ENCODE measurements at places on chromosomes 5 and 9.

- DNase-seq, result no peak
- peaks cover 2% of the 10 kb centered on the region for H3K4me1 ChIP-seq
- no peaks in the 10 kb centered on the region for H3K36me3 ChIP-seq
- H3K27me3 ChIP-seq, result peaks cover 38% of the 10 kb centered on the region
- no peak overlapping the region for H3K27ac ChIP-seq
Measured at GRCh38 chr9:14277244-14277643, 36.7 kb downstream of the NFIB start.

DNA sequence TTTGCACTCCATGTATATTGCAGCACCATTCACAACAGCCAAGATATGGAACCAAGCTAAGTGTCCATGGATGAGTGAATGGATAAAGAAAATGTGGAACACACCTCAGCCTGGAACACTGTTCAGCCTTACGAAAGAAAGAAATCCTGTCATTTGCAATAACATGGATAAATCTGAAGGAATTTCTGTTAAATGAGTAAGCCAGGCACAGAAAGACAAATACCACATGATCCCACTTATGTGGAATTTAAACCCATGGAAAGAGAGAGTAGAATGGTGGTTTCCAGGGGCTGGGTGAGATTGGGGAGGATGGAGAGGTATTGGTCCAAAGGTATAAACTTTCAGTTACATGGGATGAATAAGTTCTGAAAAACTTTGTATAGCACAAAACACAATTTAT, 228.9 kb upstream of the CD180 start:
- no peak overlapping the region for H3K4me3 ChIP-seq
- H3K27ac ChIP-seq, result no peak overlapping the region
- H3K36me3 ChIP-seq, result peaks cover 2% of the 10 kb centered on the region
- no peaks in the 10 kb centered on the region for H3K27me3 ChIP-seq
- DNase-seq, result no peak

DNA sequence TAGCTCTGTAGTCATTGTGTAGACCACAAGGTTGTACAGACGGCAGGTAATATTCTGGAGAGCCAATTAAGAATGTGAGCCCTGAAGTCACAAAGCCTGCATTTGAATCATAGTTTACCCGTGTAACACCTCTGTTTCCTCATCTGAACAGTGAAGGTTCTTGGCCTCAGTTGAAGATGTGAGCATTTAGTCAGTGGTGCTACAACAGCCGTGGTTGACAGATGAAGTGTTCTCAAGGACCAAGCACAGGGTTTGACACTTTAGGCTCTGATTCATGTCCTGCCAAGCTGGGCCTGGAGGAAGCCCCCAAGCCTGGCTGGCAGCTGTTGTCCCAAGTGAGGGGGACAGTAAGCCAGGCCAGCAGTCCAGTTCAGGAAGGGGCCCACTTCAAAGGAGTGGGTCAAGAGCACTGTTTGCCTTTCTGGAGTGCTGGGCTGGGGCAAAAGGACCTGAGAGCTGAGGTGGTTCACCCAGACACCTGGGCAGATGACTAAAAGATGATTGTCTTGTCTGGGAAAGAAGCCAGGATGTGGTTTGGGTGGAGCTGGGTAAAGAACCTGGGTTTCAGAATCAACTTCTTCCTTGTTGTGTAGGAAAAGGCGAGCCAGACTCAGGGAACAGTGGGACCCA, 20.7 kb downstream of the FAXDC2 start:
- H3K4me3 ChIP-seq, result peak overlapping the region; percentile 75
- peak overlapping the region; percentile 90 for H3K27ac ChIP-seq
- no peak for DNase-seq
- peaks cover 2% of the 10 kb centered on the region for H3K36me3 ChIP-seq
- peaks cover 30% of the 10 kb centered on the region for H3K4me1 ChIP-seq

- H3K4me1 ChIP-seq, result peaks cover 3% of the 10 kb centered on the region
- H3K27me3 ChIP-seq, result peaks cover 52% of the 10 kb centered on the region
- DNase-seq, result no peak
- no peak overlapping the region for H3K4me3 ChIP-seq
- no peak overlapping the region for H3K27ac ChIP-seq
Measured at GRCh38 chr5:42026446-42026845, 101.4 kb downstream of the FBXO4 start.

- no peak for DNase-seq
- peaks cover 3% of the 10 kb centered on the region for H3K36me3 ChIP-seq
- H3K4me1 ChIP-seq, result peaks cover 2% of the 10 kb centered on the region
- no peak overlapping the region for H3K27ac ChIP-seq
- peaks cover 48% of the 10 kb centered on the region for H3K27me3 ChIP-seq
Measured at GRCh38 chr5:172569861-172570558, 71.1 kb upstream of the NEURL1B start.

GRCh38 chr5:142506046-142506445, 179.8 kb downstream of the FGF1 start:
- H3K4me3 ChIP-seq, result no peak overlapping the region
- peaks cover 22% of the 10 kb centered on the region for H3K4me1 ChIP-seq
- no peak overlapping the region for H3K27ac ChIP-seq
- no peak for DNase-seq
- H3K36me3 ChIP-seq, result no peaks in the 10 kb centered on the region

DNA sequence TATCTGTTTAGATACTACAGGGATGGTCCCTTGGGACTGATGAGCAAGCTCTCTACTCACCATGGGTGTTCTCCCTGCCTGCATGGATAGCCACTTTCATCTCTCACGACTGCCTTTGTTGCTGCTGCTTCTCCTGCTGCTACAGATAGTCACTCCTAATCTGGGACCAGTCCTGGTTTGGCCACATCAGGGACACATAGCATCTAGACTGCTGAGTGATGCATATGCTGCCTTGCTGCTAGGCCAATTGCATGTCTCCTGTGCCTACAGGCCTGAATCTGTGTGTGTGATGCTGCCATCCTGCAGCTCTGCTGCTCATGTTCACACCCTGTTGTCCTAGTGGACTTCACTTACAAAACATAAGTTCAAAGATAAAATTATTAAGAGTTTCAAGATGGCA, 297.1 kb downstream of the HCN1 start:
- H3K36me3 ChIP-seq, result no peaks in the 10 kb centered on the region
- no peak for DNase-seq
- no peak overlapping the region for H3K27ac ChIP-seq
- H3K4me1 ChIP-seq, result no peaks in the 10 kb centered on the region
- no peaks in the 10 kb centered on the region for H3K27me3 ChIP-seq

DNA sequence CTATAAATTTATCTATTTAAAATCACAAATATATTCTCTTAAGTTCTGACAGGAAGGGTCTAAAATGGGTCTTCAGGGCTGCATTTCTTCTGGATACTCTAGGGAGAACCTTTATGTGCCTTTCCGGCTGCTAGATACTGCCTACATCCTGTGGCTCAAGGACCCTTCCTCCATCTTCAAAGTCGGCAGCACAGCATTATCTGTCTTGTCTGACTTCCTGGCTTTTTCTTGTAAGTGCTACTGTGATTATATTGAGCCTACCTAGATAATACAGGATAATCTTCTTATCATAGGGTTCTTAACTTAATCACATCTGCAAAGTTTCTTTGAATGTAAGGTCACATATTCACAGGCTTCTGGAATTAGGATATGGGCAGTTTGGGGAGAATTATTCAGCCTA, 943.8 kb upstream of the TYRP1 start:
- H3K4me1 ChIP-seq, result no peaks in the 10 kb centered on the region
- H3K27me3 ChIP-seq, result no peaks in the 10 kb centered on the region
- no peaks in the 10 kb centered on the region for H3K36me3 ChIP-seq
- no peak for DNase-seq
- no peak overlapping the region for H3K4me3 ChIP-seq

DNA sequence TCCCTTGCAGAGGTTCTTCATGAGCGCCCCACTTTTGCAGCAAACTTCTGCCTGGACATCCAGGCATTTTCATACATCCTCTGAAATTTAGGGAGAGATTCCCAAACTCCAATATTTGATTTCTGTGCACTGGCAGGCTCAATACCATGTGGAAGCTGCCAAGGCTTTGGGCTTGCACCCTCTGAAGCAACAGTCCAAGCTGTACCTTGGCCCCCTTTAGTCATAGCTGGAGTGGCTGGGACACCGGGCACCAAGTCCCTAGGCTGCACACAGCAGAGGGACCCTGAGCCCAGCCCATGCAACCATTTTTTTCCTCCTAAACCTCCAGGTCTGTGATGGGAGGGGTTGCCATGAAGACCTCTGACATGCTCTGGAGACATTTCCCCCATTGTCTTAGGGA, 74.7 kb downstream of the ZFAND5 start:
- DNase-seq, result no peak
- no peak overlapping the region for H3K27ac ChIP-seq
- H3K4me3 ChIP-seq, result no peak overlapping the region
- peaks cover 5% of the 10 kb centered on the region for H3K36me3 ChIP-seq

GRCh38 chr9:130137641-130138081, 34.5 kb upstream of the NCS1 start:
- peaks cover 2% of the 10 kb centered on the region for H3K36me3 ChIP-seq
- H3K27me3 ChIP-seq, result no peaks in the 10 kb centered on the region
- no peak for DNase-seq
- no peak overlapping the region for H3K4me3 ChIP-seq
- H3K27ac ChIP-seq, result peak overlapping the region; percentile 37

DNA sequence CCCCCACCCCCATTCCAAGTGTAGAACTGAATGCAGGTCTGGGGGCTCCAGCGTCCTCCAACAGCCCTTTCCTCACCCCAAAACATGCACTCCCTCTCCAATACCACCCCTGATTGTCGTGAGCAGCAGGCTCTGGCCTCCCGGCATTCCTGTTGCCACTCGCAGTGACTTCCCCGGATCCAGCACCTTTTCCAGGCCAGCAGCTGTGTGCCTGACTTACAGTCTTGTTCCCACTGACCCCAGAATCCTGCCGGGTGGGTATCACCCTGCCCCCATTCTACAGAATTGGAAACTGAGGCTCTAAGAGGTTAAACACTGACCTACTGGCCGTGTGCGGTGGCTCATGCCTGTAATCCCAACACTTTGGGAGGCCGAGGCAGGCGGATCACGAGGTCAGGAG, 127.2 kb downstream of the OLFM1 start:
- no peaks in the 10 kb centered on the region for H3K36me3 ChIP-seq

DNA sequence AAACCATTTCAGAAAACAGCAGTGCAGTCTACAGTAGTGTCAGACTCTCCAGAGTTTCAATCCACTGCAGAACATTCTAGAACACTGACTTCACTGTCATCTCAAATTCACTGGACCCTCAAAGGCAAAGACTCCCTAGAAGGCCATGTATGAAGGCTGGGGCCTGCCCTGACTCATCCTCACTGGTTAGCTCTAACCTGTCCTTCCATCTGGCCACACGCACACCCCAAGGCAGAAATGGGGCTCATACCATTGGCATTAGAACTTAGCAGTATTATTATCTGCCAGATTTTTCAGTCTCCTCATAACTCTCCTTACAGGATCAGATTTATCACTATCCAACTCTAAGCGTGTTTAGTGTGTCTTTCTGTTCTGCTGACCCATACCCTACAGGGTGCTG, 20.4 kb downstream of the S1PR3 start:
- peaks cover 58% of the 10 kb centered on the region for H3K27me3 ChIP-seq
- H3K36me3 ChIP-seq, result no peaks in the 10 kb centered on the region
- no peak overlapping the region for H3K4me3 ChIP-seq

DNA sequence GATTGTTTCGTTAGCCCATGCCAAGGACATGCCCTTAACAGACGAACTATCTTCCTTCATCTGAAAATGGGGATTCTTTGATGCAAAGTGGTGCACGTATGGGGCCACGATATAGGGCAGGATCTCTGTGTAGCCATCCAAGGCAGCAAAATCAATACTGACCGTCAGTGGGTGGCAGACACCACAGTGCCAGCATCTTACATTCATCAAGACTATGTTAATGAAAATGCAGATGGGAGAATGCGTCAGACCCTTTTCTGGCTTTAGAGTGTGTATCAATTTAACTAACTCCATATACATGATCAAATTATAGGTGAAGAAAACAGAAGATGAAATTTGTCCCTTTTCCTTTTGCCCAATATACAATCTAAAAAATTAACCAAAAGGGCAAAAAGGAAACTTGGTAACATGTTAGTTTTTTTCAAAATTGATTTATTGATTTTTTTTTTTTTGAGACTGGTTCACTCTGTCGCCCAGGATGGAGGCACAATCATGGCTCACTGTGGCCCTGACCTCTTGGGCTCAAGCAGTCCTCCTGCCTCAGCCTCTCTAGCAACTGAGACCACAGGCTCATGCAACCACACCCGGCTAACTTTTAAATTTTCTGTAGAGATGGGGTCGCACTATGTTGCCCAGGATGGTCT, 169.2 kb upstream of the SPRY4 start:
- H3K27me3 ChIP-seq, result no peaks in the 10 kb centered on the region
- H3K36me3 ChIP-seq, result no peaks in the 10 kb centered on the region
- no peak overlapping the region for H3K27ac ChIP-seq
- DNase-seq, result no peak
- no peaks in the 10 kb centered on the region for H3K4me1 ChIP-seq

DNA sequence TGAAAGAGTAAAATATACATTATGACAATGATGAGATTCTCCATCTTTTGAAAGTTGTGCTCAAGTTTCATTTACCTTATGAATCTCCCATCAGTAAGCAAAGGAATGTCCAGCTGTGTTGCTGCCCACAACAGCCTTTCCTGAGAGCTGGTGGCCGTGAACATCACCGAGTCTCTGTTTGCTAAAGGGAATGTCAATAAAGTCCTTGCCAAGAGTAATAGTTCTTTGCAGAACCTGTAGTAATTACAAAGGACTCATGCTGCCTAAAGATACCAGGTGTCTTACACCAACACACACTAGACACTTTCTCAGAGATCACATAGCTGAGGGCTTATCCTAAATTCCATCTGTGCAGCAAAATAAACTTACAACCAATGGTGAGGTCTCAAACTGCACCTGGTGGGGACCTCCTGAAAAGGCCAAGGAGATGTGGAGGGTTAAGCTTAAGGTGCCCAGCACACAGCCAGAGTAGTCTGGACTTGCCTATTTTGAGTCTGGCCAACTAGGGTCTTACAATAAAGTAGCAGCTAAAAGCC, 111.1 kb upstream of the DAPK1 start:
- H3K4me3 ChIP-seq, result no peak overlapping the region
- H3K27me3 ChIP-seq, result peaks cover 14% of the 10 kb centered on the region
- DNase-seq, result no peak
- no peak overlapping the region for H3K27ac ChIP-seq
- no peaks in the 10 kb centered on the region for H3K36me3 ChIP-seq
- H3K4me1 ChIP-seq, result no peaks in the 10 kb centered on the region

- H3K4me1 ChIP-seq, result peaks cover under 1% of the 10 kb centered on the region
- H3K27ac ChIP-seq, result no peak overlapping the region
Measured at GRCh38 chr5:151589878-151590570, 1.1 kb downstream of the FAT2 start.

- H3K27ac ChIP-seq, result peak overlapping the region; percentile 98
- H3K4me3 ChIP-seq, result peak overlapping the region; percentile 93
- H3K4me1 ChIP-seq, result peaks cover 37% of the 10 kb centered on the region
- no peaks in the 10 kb centered on the region for H3K27me3 ChIP-seq
- peaks cover 4% of the 10 kb centered on the region for H3K36me3 ChIP-seq
Measured at GRCh38 chr9:133375116-133375723, 640 bp downstream of the SURF4 start.

DNA sequence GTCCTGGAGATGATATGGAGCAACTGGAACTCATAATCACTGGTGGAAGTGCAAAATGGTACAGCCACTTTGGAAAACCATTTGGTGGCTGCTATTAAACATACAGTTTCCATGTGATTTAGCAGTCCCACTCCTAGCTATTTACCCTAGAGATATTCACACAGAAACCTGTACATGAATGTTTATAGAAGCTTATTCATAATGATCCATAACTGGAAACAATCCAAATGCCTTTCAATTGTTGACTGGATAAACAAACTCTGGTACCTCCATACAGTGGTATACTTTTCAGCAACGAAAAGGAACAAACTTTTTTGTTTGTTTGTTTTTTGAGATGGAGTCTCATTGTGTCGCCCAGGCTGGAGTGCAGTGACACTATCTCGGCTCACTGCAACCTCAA, 47.7 kb upstream of the RASGRF2 start:
- no peak overlapping the region for H3K4me3 ChIP-seq
- H3K36me3 ChIP-seq, result no peaks in the 10 kb centered on the region
- peaks cover 2% of the 10 kb centered on the region for H3K4me1 ChIP-seq
- no peaks in the 10 kb centered on the region for H3K27me3 ChIP-seq
- H3K27ac ChIP-seq, result no peak overlapping the region

Data from T-helper 17 cell (primary cell).